Glutamatergic neuron (in vitro differentiated cells): ENCODE measurements at places on chromosomes 7 and 10. TPM values are rescaled to one million over a fixed set of nuclear protein-coding genes. Genes with fewer than 3 reads are reported as not detected.
A peak's percentile ranks its signal among the peaks of the same experiment; 100 is the strongest.

- peak; percentile 31 for DNase-seq
- H3K4me1 ChIP-seq = no peaks in the 10 kb centered on the region
- no peak overlapping the region for H3K27ac ChIP-seq
- H3K36me3 ChIP-seq = no peaks in the 10 kb centered on the region
- no peak overlapping the region for H3K4me3 ChIP-seq
Measured at GRCh38 chr7:32479574-32480200, 10.5 kb downstream of the LSM5 start.

DNA sequence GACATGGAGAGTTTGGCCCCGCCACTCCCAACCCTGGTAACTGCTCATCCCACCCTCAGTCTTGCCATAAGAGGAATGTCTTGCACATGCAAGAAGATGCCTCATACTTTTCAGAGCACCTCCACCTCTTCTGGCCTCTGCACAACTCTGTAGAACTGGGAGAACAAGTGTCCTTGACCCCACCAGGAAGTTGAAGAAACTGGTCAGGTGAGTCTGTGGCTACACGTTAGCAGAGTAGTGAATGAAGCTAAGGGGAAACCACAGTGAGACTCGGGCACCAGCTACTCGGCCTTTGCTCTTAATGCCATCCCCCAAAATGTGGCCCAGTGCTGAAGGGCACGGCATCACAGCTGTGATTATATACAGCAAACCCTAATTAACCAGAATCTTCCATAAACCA, 110.1 kb downstream of the ARID5B start:
- no peak overlapping the region for H3K4me3 ChIP-seq
- no peak for DNase-seq
- no peaks in the 10 kb centered on the region for H3K4me1 ChIP-seq

DNA sequence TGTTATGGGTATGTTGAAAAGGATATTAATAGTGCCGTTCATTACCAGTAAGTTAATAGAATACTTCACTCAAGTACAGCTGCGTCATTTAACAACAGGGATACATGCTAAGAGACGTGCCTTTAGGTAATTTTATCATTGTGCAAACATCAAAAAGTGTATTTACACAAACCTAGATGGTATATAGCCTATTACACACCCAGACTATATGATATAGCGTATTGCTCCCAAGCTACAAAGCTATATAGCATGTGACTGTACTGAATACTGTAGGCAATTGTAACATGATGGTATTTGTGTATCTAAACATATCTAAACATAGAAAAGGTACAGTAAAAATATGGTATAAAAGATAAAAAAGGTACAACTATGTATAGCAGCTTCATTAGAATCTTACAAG, 11.1 kb upstream of the PRKG1 start:
- H3K27ac ChIP-seq = no peak overlapping the region
- peaks cover 10% of the 10 kb centered on the region for H3K36me3 ChIP-seq
- no peaks in the 10 kb centered on the region for H3K27me3 ChIP-seq
- no peak for DNase-seq
- H3K4me3 ChIP-seq = no peak overlapping the region
- peaks cover 8% of the 10 kb centered on the region for H3K4me1 ChIP-seq

Gene GPR26
- 0.10 TPM for total RNA-seq

Gene HTR7
- total RNA-seq = 13.3 TPM

Gene FRMPD2
- 1.6 TPM for total RNA-seq
